Activated CD4-positive, alpha-beta T cell treated with anti-CD3 and anti-CD28 coated beads, Interleukin-2, amount 50 U/mL, for 24 hours (primary cell): ENCODE measurements at places on chromosomes 11 and 22.

- no peak for DNase-seq
These were observed 5.8 kb upstream of the PPP6R3 start for GRCh38 chr11:68454767-68455166.

- DNase-seq: no peak
These were observed 350.1 kb downstream of the TBC1D22A start for GRCh38 chr22:47112582-47112965.

DNA sequence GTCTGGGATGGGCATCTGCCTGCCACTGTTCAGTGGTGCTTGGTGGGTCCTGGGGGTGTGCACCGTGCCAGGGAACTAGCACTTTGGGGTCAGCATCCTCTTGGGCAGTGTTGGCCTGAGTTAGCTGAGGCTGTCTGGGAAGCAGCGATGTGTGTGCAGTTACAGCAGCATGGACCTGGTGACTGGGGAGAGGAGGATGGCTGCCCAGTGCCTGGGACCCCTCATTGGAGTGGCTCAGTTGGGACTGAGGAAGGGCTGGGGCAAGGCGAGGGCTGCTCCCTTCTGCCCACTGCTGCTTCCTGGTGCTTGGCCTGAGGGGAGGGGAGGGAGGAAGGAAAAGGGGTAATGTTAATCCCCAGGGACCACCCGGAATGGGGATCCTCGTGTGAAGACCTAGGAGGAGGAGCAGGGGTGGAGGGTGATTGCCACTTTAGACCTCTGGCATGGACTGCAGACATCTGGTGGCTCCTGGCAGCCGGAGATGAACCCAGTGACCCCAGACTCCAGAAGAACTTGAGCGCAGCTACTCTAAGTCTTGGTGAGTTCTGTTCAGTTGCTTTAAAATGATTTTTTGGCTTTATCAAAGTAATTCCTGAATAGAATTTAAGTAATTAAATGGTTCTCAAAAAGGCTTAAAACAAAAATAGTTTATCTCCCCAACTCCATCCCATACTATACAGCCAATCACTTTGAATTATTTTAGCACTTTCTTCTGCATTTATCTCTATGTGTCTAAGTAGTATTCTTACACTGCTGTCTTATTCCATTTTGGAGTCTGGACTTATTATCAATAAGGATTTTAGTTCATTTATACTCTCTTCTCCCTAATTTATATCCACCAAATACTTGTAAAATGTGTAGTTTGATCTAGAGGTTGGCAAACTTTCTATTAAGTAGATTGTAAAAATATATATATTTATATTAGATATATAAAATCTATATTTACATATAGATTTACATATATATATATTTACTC lies 15.4 kb upstream of the TMEM191C start:
- DNase-seq: no peak

GRCh38 chr11:33214187-33214586 lies 43.0 kb upstream of the HIPK3 start:
- no peak for DNase-seq

GRCh38 chr22:47113853-47114415 lies 351.5 kb downstream of the TBC1D22A start:
- DNase-seq: no peak

DNA sequence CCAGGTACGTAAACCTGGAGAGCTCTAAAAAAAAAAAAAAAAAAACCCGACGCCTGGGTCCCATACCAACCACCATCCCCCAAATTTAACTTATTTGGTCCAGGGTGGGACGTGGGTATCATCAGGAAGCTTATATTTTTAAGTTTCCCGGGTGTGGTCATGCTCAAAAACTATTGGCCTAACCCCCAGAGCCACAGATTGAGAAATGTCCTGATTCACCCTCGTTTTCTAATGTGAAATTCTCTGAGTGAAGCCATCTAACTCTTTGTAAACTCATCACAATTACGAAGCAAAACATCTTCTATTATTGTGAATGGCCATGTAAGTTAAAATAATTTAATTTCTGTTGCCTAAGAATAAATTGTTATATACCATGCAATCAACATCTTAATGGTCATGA lies 29.6 kb downstream of the PAK1 start:
- DNase-seq: no peak

GRCh38 chr22:48262596-48263430 lies 1500.4 kb downstream of the TBC1D22A start:
- DNase-seq: no peak

DNA sequence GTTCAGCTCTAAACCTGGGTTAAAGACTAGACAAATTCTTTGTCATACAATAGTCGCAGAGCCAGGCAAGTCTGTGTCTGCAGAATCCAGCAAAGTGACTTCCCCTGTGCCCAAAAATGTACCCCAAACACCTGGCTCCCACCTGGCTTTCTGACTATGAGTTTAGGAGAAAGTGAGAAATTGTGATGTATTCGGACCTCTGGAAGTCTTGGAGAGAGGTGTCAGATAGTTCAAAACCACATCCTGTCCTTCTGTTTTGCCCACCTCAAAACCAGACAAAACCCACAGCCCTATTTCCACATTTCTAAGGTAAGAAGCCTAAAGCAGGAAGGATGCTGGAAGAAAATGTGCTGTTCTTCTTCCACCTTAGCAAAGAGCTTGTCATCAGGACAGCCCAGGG lies 63.8 kb upstream of the CLMP start:
- no peak for DNase-seq
